ENCODE measurements at places on chromosomes 7 and 10. TPM values are rescaled to one million over a fixed set of nuclear protein-coding genes. Genes with fewer than 3 reads are reported as not detected.
A peak's percentile ranks its signal among the peaks of the same experiment; 100 is the strongest.

GRCh38 chr7:80883154-80884025 lies 35.5 kb downstream of the SEMA3C start:
- no peak for DNase-seq

DNA sequence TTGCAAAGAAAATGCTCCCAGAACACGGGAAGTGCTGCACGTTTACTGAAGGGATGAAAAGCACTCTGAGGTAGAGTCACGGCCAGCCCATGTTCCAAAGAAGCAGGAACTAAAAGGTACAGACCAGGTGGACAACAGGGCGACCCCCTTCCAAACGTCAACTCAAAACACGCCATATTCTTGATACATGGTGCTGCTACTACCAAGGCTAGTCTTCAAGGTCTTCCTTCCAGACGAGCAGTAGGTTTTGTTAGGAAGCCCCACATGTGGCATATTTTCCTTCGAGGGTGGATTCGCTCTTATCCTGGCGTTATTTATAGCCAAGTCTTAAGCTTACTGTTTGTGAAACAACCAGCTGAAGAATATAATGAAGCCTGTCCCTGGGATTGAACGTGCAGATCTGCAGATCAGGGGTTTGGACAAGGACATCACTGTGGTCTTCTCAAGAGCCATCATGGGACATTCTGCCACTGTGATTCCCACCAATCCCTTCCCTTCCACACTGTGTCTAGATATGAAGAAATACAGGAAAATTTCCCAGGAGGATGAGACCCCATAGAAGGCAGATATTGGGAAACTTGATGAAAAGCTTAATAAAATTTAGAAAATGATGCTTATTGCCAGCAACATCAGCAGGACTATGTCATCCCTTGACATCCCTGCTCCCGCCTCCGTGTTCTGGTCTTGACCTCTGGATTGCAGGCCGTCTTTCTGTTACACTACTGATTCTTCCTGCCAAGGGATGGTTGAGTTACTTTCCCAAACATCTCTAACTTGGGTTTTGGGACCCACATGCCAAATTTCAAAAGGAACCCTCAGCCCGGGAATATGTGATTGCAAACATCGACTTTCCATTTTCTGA lies 734.4 kb downstream of the PARD3 start:
- peak; percentile 32 for DNase-seq

DNA sequence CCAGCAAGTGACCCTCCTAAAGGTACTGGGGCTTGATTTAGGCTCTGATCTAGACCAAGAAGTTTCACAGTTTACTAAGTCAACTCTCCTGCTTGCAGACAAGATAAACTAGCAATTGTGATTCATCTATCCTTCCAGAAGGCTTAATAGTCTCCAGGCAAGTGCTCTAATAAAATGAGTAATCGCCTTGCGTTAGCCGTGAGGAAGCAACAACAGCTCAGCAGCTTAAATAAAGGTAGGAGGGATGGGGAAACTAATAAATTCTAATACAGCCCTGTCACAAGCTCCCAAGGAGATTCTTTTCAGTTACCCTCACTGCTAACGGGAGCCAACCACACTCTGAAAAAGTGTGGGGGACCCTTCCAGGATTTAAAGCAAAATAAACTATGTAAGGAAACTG lies 48.4 kb downstream of the FRMD4A start:
- no peak for DNase-seq

GRCh38 chr10:124912101-124912886 lies 29.6 kb upstream of the ZRANB1 start:
- DNase-seq = no peak

- no peak for DNase-seq
Observed at GRCh38 chr10:89342206-89342958, 14.6 kb downstream of the IFIT3 start.

GRCh38 chr10:117169480-117169879 lies 27.8 kb upstream of the KCNK18 start:
- DNase-seq = no peak

DNA sequence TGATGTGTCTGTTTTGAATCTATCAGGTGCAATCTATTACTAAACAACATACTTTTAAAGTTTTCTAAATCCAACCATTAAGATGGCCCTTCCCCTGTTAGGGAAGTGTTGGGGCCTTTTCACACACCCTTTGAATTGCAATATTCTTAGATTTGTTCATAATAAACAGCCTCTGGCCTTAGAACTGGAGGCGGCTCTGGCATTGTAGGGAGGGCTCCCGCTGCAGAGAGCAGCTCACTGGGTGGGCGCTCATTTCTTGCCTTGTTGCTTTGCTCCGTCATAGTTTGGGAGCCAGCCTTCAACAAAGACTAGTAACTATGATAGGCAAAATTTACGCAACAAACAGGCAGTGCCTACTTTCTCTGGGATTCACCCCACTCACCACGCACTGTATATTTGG lies 4.2 kb upstream of the HOXA10 start:
- no peak for DNase-seq

The FAM237B gene
- not detected for total RNA-seq

The NAT16 gene
- total RNA-seq = not detected

The FXYD4 gene
- not detected for total RNA-seq
